ENCODE measurements at places on chromosomes 1 and 21.

DNA sequence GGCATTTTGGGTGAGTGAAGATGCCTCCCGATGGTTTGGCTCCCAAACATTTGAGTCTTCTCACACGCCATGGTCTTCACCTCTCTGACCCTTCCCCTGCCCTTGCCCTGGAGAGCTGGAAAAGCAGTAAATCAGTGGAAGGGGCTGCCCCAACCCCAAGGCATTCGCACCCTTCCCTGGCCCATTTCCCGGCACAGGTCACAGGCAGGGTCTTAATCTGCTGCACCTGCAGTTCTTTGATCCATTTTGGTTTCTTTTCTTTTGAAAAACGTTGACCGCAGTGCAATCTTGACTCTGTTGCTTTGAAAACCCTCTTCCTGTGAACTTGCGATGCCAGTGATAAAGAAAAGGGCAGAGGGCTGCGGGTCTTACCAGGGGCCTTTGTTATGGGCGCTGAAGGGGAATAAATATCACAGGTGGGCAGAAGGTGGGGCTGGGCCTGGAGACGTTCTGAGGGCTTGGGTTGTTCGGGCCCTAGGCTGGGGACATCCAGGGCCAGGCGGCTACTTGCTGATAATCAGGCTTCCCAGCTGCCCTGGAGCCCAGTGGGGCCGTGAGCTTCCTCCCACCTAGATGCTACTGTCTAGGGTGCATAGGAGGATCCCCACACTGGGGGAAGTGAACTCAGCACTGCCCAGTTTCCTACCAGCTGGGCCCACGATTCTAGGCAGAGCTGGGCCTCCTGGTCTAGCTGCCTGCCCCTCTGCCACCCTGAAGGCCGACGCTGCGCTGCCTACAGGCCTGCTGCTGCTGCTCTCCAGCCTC is 38.6 kb upstream of the EPS8L3 start:
- no peak for DNase-seq

DNA sequence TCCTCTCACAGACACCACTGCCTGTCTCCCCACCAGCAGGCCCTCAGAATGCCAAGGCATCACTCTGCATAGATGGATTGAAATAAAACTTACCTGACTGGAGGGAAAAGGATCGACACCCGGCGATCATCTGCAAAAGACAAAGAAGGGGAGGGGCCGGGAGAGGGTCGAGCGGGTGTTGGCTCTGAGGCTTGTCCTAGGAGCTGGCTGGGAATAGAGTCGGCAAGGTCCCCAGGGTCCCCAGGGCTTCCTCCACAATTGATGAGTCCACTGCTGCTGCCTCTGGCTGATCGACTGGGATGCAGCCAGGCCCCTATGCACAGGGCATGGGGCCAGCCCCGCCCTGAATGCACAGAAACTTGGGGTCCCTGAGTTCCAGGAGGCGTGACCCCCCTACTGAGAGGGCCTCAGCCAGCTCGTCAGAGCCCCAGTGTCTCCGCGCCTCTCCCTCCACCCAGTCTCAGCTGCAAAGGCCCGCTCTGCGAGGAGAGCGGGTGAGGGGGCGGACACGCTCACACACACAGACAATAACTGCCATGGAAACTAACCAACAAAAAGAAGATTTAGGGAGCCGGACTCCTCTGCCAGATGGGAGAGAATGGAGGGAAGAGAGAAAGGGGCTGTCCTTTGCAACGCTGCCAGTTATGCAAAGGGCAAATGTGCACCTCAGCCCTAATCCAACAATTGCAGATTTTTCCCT is at the start of gene KLHDC8A:
KLHDC8A (minus strand) TSS at position 483 of the 700 bp plus-strand sequence. CDS start 13,318 bp downstream, outside the sequence.
- DNase-seq = no peak

DNA sequence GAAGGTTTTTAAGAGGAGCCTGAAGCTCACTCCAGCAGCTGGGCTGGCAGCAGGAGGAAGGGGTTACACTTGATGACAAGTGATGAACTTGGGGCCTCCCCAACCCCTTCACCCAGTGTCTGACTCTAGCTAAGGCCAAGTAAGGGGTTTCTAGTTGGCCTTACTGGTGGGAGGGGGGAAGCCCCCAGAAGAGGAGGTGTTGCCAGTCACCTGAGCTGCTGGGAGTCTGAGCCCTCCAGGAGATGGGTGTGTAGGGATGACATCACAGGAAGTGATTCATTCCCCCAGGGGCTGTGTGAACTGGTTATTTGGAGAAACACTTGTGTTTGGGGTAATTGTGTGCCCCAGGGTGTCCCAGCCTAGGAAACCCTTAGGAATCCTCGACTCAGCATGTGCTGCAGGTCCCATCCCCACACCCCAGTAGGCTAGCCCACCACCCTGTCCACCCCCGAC is 3.1 kb downstream of the PADI1 start:
- DNase-seq = no peak

GRCh38 chr1:44908427-44908826 is 65.4 kb upstream of the PTCH2 start:
- DNase-seq = no peak

DNA sequence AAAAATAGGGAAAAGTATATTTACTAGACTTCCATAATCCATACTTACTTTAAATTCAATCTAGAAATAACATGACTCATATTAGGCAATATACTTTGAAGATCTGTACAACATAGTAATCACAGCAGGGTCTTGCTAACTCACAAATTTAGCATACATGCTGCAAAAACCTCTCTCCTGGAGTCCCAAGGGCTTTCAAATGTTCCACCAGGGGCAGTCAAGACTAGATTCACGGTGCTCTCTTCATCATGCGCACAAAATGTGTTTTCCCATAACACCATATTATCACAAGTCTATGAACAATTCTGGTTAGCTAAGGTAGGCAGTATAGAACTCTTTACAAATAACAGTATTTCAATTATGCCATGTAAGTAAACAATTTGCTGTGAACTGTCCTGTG is 45.8 kb downstream of the SSX2IP start:
- no peak for DNase-seq

DNA sequence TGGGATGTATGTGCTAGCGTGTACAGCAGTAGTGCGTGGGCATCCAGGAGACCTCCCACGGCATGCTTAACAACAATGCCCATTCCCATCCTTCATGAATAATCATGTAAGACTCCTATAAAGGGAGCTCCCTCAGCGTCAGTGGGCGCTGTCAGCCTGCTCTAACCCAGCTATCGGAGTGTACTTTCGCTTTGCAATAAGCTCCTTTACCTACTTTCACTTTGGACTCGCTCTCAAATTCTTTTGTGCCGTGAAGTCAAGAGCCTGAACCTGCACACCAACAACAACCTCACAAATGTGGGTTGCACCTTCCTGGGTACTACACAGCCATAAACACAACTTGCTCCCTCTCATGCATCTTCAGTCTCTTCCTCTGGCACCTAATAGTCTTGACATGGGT is 114.8 kb upstream of the PAXBP1 start:
- no peak for DNase-seq

DNA sequence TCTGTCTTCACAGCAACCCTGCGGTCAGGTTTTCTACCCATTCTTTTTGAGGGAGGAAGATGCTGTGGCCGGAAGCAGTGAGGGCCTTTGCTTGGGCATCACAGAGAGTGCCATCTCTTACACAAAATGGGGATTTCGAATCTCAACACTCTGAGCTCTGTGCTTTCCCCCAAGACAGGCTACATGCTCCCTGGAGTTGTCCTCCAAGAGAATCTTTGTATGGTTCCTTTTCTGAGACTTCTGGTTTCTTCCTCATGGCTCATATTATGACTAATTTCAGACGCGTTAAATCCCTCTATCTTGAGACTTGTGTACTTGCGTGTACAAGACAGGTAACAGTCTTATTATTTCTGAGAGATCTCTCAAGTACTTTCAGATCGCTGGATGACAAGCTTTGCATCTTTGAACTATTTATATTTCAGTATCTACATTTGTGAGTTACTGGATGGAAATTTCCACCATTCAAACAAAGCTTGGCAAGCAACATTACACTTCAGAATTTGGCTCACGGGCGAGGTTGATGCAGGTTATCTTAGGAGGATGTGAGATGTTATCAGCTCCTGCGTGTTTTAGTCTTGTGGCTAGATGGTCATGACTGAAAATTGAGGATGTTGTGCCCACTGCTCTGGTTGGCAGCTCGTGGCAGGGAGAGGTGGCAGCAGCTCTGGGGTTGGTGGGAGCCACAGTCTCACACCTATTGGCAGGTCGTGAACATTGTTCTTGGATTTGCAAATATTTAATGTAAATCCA is 19.4 kb downstream of the ABCG1 start:
- no peak for DNase-seq

Data from activated CD4-positive, CD25-positive, alpha-beta regulatory T cell (primary cell).